Activated effector memory CD4-positive, alpha-beta T cell treated with anti-CD3 and anti-CD28 coated beads, Interleukin-2, amount 50 U/mL, for 16 hours (primary cell): ENCODE measurements at places on chromosomes 13 and 19.

- no peak for DNase-seq
These were observed 172.6 kb upstream of the ATXN8OS start for GRCh38 chr13:69935043-69935442.

DNA sequence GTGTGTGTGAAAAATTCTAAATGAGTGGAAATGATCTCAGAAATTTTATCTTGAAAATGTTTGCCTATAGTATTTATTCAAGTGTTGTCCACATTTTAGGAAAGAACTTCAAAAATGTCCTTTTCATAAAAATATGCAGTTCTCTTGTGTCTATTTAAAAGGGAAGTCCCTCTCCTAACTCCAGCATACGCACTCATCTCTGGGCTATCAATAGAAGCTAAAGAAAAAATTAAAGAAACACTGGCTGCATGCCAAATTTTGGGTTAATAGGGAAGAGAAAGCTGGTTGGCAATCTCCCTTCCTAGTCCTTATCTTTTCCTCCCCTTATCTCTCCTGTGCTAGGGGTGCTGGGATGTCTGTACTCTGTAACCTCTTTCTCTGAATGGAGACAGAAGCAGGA lies 313.3 kb downstream of the ENOX1 start:
- no peak for DNase-seq

GRCh38 chr13:111282997-111283396 lies 37.4 kb upstream of the TEX29 start:
- DNase-seq: no peak

DNA sequence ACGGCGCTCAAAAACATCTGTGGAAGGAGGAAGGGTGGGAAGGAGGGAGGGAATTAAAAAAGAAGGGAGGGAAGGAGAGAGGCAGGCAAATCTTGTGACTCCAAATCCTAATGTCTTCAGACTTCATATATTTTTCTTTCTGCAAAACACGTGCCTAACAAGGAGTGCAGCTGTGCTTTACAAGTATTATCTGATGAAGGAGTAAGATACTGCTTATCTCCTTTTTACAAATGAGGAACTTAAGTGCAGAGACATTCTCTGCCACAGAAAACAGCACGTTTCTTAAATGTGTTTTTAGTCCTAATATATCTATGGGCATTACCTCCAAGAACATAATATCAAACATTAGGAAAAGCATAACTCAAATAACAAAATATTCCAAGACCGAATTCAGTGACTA lies 6.5 kb downstream of the FLT3 start:
- no peak for DNase-seq

DNA sequence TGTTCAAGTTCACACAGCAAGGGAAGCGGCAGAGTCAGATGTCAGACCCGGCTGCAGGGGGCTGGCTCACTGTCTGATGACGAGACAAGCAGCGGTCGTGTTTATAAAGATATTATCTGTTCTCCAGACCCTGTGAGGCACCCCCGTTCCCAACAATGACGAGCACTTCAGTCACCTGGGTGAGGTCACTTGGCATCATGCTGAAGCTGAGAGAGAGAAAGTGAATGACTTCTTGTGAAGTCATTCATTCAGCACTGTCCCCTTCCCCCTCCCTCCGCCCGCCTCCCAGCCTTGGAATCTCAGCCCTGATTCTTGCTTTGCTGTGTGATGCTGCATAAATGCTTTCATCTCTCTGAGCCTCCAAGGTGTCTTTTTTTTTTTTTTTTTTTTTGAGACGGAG lies 4.9 kb upstream of the LYPD3 start:
- peak; percentile 66 for DNase-seq

DNA sequence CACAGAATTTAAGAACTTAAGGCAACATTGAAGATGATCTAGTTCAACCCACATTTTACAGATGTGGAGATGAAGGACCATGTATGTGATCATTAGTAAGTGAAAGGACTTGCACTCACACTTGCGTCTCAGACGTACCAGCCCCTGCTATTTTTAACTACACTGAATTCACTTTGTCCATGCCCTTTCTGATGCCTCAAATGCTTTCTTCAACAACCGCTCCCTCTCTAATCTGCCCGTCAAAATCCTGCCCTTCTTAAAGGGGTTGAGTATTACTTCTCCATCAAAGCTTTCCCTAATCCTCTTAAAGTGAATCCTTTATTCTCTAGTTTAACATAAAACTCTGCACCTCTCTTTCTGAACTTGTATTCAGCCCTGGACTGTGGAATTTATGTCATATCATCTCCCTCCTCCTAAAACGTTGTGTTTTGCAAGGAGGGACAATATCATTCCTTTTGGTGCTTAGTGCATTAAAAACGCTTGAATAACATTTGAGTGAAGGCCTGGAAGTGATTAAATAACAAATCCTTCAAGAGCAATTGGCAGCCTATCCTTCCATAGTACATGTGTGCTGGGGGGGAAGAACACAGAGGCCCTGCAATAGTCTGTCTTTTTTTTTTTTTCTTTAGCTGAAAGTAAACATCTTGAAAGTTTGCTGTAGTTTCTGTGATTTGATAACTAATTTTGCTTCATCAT lies 493.3 kb downstream of the LMO7 start:
- no peak for DNase-seq

- no peak for DNase-seq
These were observed 245.9 kb downstream of the ITGBL1 start for GRCh38 chr13:101698400-101698799.

GRCh38 chr19:5086230-5086629 lies 117.3 kb downstream of the KDM4B start:
- DNase-seq: no peak

GRCh38 chr19:47897861-47898260 lies 11.7 kb upstream of the SULT2A1 start:
- no peak for DNase-seq

- DNase-seq: no peak
These were observed 6.1 kb downstream of the SUGP2 start for GRCh38 chr19:19027228-19027627.

DNA sequence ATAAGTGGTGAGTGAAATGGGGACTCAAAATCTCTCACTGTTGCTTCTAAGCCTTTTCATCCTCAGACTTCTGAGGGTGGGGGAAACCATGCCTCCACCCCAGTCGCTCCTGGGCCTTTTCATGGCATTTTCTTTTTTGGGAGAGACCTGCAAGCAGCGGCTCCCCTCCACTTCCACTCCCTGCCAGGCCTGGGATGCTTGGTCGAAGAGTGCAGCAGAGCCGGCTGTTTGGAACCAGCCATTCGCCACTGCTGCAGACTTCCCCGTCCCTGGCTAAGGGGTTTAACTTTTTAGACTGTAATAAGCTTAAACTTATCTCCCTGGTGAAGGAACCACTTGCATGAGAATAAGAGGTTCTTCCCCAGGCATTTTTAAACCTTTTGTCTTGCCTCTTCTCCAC lies 617.2 kb downstream of the PCDH9 start:
- DNase-seq: no peak

GRCh38 chr19:23474172-23474571 lies 78.9 kb upstream of the ZNF91 start:
- DNase-seq: no peak

DNA sequence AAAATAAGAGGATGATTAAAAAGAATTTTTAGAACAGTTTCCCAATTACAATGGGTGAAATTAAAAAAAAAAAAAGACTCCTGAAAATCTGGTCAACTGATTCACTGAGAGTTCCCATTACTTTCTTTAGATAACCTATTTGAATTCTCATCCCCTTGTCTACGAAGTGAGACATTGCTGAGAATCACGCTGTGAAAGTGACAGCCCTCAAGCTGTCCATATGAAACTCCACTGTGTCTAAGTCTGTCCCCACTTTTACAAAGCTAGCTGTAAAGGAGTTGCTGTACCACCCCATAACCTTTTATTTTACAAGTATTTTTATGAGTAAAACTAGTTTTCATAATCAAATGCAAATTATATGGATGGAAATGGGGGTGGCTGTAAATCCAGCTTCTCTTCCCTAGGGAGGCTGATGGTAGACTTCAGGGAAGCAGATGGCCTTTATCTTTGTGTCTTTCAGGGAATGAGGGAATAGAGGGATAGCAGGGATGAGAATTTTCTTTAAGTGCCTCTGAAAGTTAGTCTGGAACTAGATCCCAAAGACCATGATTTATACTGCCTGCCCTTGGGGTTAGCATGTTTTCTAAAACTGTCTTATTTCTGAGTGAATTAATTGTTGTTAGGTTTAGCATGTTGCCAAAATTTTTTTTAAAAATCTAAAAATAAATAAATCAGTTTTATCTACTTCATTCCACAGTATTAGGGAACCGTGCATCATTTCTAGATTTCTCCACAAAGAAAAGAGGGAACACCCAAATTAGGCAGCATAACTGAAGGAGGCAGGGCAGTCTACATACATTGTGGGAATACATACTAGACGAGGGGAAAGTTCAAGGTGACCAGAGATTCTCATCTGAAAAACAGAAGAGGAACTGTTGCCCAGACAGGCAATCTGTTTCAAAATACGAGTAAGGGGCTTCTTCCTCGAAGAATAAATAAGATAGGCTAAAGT lies 1219.1 kb downstream of the UQCRFS1 start:
- DNase-seq: no peak

GRCh38 chr13:32073180-32073864 lies 41.7 kb downstream of the FRY start:
- no peak for DNase-seq

DNA sequence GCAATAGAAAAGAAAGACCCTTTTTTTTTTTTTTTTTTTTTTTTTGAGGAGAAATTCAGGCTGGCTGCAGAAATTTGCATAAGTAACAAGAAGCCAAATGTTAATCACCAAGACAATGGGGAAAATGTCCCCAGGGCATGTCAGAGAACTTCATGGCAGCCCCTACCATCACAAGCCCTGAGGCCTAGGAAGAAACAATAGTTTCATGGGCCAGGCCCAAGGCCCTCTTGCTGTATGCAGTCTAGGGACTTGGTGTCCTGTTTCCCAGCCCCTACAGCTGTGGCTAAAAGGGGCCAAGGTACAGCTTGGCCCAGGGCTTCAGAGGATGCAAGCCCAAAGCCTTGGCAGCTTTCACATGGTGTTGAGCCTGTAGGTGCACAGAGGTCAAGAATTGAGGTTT lies 88.4 kb upstream of the TPP2 start:
- no peak for DNase-seq

GRCh38 chr19:57057036-57057686 lies 62.6 kb upstream of the USP29 start:
- no peak for DNase-seq

DNA sequence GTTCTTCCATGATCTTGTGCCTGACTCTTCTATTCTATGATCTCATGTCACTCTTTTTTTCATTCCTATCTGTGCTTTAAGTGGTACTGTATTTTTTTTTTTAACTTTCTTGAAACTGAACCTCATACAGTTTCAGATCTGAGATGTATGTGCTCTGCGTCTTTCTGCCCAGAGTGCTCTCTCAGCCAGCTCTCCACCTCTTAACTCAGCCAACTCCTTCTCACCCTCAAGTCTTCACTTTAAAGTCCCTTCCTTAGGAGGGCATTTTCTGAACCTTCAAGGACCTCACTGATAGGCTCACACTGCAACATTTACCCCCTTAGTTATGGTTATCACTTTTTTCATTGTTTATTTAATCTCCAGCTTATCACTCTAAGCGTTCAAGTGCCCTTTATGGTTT lies 158.7 kb downstream of the IRS2 start:
- no peak for DNase-seq

GRCh38 chr13:99004978-99005377 lies 27.1 kb upstream of the DOCK9 start:
- DNase-seq: no peak

DNA sequence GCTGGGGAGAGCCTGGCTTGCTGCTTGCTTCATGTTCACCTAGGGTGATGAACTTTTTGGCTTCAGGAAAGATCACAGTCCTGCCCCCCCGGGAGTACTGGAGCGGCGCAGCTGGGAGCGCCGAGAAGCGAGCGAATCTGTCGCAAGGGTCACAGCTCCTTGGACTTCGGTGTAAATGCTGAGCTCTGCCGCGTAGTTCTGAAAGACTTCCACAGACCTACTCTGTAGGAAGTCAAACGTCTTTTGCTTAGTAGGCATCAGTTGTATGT lies 2.7 kb downstream of the ING1 start:
- DNase-seq: no peak
